Mesenteric fat pad (tissue), 1 donor: ENCODE measurements at places on chromosomes 11 and 22. TPM values are rescaled to one million over a fixed set of nuclear protein-coding genes. Genes with fewer than 3 reads are reported as not detected.

Gene POU2F3
- total RNA-seq: 0.19 TPM

Gene SCGB1D2
- not detected for total RNA-seq

Gene OR52N4
- not detected for total RNA-seq

Gene OR2AT4
- not detected for total RNA-seq

Gene SYT12
- total RNA-seq: 3.1 TPM

Gene CARNS1
- 0.29 TPM for total RNA-seq
